RPMI8226 (cell line): ENCODE measurements at places on chromosomes 3 and 15.
A peak's percentile ranks its signal among the peaks of the same experiment; 100 is the strongest.

GRCh38 chr15:74208496-74208895, 5.9 kb upstream of the STRA6 start:
- DNase-seq = no peak

DNA sequence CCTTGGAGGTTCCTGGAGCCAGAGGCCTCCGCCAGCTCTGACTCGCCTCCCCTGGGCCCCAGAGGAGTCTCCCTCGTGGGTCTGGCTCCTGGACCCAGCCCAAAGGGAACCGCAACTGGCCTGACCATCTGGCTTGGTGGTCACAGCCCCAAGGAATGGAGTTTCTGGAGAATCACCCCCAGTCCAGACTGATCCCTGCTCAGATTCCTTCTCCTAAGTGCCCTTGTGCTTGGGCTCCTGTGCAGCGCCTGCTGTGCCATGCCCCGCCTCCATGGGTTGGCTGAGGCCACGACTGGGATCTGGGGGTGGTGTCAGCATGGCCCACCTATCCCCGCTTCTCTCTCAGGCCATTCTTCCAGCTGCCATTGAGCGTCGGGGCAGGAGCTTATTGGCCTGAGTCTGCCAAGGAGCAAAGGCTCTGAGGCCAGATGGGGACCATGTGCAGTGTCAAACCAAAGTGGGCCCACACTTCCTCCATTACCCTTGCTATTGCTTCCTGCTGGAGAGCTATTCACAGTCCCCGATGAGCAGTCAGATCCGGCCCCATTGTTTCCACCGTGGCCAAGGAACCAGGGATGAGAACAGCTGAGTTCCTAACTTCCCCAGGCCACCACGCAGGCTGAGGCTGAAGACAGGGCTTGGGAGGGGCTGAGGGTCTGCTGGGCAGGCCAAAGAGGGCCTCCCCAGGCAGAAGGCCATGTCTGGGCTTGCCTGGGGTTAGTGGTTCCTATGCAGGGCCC, 19.0 kb downstream of the CSPG4 start:
- peak; percentile 44 for DNase-seq

GRCh38 chr15:31499236-31499952, 172.8 kb downstream of the KLF13 start:
- no peak for DNase-seq

- peak; percentile 28 for DNase-seq
Measured at GRCh38 chr3:56855856-56856512, 54.2 kb upstream of the ARHGEF3 start.

DNA sequence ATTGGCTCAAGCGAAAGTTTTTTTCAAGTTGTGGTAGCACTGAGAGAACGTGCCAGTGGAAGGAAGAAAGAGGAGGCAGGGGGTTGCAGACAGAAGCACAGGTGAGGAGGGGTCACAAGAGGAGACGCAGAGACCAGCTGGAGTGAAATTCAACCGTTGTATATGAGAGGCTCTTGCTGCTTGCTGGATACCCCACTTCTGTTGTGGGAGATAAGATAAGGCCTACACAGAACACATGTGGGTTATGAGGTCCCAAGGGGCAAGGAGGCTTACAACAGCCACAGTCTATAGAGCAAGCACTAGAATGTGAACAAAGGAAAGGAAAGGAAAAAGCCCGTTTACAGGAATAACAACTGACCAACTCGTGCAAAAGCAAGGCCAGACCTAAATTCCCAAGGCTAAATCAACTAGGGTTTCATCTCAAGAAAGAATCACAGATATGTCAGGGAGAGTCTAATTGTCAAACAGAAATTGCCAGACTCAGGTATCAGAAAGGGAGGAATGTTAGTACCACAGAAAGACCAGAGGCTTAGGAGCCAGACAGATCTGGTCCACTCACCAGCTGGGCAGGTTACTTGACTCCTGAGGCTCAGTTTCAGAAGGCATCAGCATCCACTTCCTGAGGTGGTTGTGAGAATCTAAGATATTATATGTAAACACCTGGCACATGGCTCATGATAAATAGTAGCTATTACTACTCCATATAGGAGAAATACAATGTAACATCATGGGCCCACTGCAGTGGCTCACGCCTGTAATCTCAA, 60.9 kb downstream of the MSL2 start:
- no peak for DNase-seq

DNA sequence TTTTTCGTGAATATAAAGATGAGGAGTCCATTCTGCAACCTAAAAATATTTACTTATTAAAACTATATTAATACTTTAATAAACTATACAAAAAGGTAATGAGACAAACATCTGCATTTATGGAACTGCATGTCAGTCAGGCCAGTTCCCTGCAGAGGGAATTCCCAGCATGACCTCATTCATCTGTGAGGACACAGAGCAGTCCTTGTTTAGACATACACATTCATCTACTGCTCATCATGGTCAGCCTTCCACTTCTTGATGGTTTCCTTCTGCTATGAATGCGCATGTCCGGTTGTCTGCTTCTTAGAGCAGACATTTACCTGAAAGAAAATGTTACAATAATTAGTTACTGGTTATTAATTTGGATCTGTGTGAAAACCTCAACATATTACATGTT, 3.3 kb upstream of the ACTR8 start:
- no peak for DNase-seq

GRCh38 chr15:99453637-99454030, 112.2 kb upstream of the MEF2A start:
- DNase-seq = no peak

GRCh38 chr3:50163572-50164455, 8.7 kb downstream of the SEMA3F start:
- DNase-seq = no peak
